ENCODE measurements at places on chromosomes 11 and 22.

- DNase-seq = no peak
These were observed 4.0 kb upstream of the RCOR2 start for GRCh38 chr11:63920939-63921417.

GRCh38 chr11:8338138-8338537, 74.5 kb upstream of the LMO1 start:
- no peak for DNase-seq

- DNase-seq = no peak
These were observed 1.4 kb downstream of the MYEOV start for GRCh38 chr11:69295079-69295994.

- DNase-seq = no peak
These were observed 38.6 kb downstream of the GGTLC2 start for GRCh38 chr22:22682807-22683667.

DNA sequence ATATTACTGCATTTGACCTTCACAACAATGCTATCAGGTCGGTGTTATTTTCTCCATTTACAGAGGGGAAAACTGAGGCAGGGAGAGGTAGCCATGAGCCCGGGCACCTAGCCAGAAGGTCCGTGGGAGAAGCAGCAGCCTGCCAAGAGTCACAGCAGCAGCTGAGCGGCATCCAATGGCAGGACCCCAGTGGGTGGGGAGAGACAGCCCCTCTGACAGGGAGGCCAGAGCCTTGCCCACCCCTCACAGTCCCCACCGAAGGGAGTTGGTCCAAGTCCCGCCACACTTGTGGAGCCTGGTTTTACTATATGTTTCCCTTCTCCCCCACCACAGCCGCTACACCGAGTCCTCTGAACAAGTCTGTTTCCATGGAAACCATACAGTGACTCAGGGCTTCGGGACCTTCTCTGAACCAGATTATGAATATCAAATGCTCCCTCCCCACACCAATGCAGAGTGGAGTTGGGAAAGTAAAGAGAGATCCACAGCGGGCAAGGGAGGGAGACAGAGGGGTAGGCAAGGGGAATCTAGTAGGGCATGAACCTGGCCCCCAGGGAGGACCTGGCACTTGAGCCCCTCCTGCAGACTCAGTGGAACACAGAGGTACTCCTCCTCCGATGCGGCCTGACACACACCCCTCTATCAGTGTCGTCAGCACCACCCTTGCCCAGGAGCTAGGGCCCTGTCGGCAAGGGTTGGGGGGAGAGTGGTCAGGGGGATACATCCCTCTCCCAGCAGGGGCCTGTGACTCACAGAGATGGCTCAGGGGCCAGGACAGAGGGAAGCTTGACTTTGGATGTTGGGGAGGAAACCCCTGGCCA, 2.5 kb downstream of the CHST1 start:
- peak; percentile 34 for DNase-seq

DNA sequence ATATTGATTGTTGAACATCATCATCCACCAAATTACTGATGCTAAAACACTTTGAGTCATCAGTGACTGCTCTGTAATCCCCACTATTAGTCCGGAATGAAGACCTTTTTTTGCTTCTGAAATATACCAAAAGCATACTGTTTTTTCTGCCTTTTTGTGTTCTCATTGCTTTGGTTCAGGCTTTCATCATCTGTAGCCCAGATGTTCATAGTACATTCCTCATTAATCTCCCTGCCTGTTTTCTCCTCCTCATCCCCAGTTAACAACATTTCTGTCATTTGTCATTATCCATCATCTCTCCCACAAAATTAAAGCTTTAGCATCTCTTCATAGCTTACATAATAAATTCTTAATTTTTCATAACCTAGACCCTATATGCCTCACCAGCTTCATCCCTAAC, 9.2 kb downstream of the CEP57 start:
- no peak for DNase-seq

- DNase-seq = no peak
These were observed 27.6 kb downstream of the TREH start for GRCh38 chr11:118651820-118652219.

DNA sequence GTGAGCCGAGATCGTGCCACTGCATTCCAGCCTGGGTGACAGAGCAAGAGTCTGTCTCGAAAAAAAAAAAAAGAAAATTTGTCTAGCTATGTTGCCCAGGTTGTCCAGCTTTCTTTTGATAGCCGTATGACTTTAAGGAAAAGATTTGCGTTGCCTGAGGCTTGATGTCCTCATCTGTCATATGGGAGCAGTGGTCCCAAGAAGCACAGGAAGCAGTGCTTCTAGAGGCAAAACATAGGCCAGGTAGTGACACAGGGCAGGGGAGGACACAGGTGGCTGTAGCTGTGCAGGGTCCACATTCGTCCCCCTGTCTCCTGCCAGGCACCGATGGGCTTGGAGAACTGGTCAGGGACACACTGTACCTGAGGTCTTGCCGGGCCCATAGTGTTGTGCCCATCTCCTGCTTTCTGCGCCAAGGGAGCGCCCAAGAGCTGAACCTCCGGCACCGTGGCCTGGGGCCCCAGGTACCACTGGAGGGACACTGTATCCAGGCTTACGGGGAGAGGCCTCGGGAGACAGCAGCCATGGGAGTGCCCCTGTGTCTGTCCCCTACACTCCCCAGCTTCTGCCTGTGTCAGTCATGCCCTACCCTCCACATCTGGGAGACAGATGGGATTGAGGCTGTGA, 1.4 kb downstream of the LRRC74B start:
- DNase-seq = no peak

DNA sequence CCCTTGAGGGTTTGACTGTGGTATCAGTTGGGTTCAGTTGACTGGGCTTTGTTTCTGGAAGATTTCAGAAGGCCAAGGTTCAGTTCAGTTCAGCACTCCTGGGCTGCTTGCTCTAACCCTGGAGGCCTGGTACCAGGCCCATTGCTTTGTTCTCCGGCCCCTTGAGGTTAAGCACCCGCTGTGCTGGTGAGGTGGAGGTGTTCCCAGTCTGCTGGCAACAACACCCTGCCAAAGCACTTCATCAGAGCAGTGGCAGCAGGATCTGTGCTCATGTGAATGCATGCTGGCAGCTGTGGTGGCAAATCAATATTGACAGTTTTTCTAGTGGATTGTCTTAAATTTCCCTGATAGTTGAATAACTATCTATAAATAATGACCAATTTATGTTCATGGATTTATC, 3.8 kb upstream of the SCGB1D1 start:
- DNase-seq = peak; percentile 7

- DNase-seq = no peak
These were observed 63.4 kb downstream of the RCN1 start for GRCh38 chr11:32154275-32154674.

DNA sequence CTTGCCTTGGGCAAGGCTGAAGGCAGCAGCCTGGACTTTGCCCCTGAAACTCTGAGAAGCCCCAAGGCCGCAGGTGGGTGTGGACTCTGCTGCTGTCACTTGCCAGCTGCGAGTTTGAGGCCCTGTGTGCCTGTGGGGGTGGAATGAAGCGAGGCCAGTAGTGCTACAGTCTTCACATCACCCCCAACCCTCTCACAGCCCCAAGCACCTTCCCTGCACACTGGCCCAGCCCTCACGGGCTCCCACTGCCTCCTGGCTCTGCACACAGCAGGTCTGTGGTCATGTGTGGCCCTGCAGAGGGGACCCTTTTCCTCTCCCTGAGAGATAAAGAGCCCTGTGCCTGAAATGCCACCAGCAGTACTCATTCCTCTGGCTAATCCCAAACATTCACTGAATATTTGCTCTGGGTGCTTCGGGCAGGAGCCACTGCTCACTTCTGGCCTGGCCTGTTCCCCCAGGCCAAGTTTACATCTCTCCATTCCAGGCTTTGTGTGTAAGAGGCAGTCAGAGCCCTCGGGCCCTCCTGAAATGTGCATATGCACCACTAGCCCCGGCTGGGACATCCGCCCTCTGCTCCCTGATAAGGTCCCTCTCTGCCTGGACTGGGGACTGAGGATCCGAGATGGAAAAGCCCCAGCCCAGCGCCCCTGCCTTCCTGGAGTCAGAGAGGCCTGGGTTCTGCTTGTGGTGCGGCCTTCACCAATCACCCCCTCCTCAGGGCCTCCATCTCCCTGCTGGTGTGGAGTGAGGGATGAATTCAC, 17.7 kb downstream of the MGAT3 start:
- no peak for DNase-seq

- no peak for DNase-seq
These were observed 847.3 kb downstream of the JRKL start for GRCh38 chr11:97237151-97237550.

GRCh38 chr11:12693094-12693478, 18.9 kb downstream of the TEAD1 start:
- DNase-seq = no peak

DNA sequence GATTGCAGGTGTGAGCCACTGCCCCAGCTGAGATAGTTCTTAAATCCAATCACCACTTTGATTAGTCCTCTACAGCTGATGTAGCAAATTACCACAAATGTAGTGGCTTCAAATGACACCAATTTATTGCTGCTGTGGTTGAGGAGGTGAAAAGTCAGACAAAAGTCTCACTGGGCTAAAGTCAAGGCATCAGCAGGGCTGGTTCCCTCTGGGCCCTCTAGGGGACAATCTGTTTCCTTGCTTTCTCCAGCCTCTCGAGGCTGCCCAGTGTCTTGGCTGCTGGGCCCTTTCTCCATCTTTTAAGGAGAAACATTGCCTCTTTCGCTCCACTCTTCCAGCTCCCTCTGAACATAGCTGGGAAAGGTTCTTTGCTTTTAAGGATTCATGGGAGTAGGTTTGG, 50.5 kb upstream of the SHANK2 start:
- DNase-seq = no peak

DNA sequence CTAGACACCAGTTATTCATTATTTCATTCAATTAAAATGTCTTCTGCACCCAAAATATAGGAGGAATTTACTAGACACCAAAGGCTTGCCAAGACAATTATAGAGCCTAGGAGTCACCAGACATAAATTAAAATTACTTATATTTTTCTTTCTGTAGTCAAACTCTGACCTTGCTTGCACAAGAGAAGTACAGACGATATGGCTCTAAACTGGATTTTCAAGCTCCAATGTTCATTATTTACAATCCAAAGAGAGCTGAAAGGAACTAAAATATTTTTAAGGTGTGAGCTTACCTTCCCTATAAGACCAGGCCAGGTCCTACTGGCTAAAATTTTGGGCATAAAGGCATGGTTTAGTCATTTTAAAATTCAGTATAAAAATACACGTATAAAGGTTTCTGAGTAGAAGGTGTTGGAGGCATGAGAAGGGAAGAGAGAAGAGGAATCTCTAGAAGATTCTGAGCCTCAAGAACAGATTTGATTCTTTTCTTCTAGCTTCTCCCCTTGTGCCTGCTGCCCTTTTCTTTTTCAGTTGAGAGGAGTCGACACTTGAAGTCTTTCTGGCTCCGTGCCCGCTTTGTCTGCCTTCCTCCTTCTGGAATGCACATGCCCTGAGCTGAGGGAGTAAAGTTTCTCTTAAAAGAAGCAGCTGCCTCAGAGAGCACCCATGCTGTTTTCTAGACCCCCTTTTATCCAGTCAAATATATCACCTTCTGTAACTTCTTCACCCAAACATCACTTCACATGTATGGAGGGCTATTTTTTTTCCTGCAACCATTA, 13.5 kb downstream of the C11orf97 start:
- DNase-seq = no peak

DNA sequence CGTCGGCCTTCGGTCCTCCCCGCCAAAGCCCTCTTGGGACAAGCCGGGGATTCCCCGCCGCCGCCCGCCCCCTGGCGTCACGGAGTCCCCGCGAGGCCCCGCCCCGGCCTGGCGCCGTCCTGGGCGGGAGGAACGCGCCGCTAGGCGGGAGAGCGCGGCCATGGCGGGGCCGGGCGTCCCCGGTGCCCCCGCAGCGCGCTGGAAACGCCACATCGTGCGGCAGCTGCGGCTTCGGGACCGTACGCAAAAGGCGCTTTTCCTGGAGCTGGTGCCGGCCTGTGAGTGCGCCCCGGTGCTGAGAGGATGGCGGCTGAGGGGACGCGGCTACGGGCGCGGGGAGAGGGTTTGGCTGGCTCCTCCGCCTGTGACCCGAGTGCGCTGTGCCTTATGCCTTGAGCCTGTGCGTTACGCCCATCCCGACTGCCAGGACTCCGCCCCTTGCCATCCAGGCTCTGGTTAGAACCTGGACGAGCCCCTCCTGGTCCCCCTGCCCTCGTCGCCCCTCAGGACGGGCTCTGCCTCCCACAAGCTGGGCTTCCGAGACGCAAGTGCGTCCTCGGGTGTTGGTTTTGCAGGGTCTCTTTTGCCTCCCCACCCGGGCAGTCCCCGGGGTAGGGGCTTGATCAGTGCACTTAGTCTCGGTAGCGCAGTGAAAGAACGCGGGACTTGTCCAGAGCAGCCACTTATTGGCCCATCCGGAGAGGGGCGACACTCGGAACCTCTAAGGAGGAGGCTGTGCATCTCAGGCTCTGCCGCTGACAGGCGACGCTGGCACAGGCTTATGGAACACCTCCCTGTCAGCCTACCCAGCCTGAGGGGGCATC, at the start of gene ATG16L2:
TSS of gene ATG16L2 (plus strand) at position 126 of the 824 bp plus-strand sequence. CDS start at position 161, 35 bp downstream.
- peak; percentile 85 for DNase-seq

- DNase-seq = no peak
These were observed 6.8 kb upstream of the OR2AT4 start for GRCh38 chr11:75103380-75104026.

- no peak for DNase-seq
These were observed 41.1 kb downstream of the SEZ6L start for GRCh38 chr22:26210334-26210733.

GRCh38 chr22:39618996-39619530, 48.5 kb downstream of the CACNA1I start:
- no peak for DNase-seq

All from NCI-H2081 (cell line).